ACHN (cell line): ENCODE measurements at places on chromosomes 3 and 15.
A peak's percentile ranks its signal among the peaks of the same experiment; 100 is the strongest.

DNA sequence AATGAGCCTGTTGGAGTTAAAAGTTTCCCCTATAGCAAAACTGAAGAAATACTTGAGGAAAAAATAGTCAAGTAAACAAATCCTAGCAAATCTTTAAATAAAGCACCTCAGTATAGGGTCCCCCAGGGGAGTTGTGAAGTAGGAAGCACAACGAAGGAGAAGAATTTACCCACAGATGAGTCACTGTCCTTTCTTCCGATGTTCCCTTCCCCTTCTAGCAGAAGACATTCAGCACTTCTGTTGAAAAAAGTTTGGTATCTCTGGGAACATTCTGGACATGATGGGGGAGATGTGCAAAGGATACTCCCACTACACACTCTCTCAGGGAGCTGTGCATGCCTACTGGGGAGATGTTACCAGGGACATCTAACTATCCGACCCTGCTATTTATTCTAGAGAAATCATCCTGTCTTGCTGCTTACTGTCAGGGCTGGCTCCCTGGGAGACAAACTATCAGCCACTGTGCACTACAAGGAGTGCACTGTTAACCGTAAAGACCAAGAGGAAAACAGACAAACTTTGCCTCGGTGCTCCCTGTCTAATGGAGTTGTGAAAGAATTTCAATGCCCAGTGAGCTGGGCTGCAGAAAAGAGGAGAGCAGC lies 93.8 kb downstream of the RFTN1 start:
- DNase-seq, result peak; percentile 4

- DNase-seq, result peak; percentile 65
These were observed 55.4 kb downstream of the PSMD6 start for GRCh38 chr3:63967675-63968611.

DNA sequence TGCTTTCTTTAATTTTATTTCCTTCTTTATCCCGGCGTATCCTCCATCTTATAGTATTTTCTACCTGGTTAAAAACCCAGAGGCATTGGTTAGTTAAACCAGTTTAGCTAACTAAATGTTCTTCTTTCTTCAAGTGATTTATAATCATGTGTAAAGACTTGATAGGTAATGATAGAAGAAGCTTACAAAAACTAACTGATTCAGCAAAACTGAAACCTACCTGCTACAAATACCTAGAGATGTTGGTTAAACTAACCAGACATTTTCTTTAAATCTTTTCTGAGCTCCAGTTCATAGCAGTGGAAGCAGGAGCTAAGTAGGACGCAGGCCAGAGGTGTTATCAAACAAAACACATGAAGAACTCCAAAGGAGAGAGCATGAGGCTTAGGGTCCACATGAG lies 44.8 kb downstream of the LEO1 start:
- no peak for DNase-seq

GRCh38 chr3:159859836-159860235 lies 128.8 kb upstream of the IL12A start:
- DNase-seq, result no peak

GRCh38 chr3:45610119-45610518 lies 15.6 kb downstream of the LIMD1 start:
- no peak for DNase-seq

GRCh38 chr15:76325704-76326103 lies 10.9 kb upstream of the ISL2 start:
- DNase-seq, result no peak

- no peak for DNase-seq
These were observed 22.2 kb upstream of the FBN1 start for GRCh38 chr15:48667701-48668100.

- DNase-seq, result no peak
These were observed 8.6 kb downstream of the NT5DC2 start for GRCh38 chr3:52524752-52525679.

DNA sequence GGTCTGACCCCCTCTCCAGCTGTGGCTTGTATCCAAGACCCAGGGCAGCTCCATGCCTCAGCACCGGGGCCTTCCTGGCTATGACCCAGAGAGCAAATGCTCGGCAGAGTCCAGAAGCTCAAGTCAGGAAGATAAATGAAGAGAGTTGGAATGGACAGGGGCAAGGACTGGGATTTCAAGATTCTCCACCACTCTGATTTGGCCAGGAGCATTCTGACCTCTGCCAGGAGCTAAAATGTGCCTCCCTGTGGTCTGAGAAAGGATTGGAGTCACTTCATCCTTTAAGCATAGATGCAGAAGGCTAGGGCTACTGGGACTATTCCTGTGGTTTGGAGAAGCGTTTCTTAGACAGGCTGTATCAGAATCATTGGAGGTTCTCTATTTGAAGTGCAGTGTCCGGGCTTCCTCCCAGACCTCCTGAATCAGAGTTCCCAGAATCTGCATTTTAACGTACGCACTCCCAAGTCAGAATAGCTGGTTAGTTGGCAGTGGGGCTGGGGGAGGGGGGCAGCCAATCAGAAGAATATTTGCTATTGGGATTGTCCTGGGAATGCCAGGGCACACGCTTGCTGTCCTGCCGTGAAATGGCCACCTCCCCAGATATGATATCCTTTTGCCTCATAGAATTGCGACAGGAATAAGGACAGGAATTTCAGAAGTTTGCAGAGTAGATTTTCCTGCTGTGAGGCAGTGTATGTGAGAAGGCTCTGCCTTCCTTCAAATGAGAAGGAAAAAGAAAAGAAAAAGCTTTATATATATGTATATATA lies 57.4 kb downstream of the HRH1 start:
- DNase-seq, result peak; percentile 24

GRCh38 chr3:9097495-9097894 lies 134.2 kb upstream of the RAD18 start:
- DNase-seq, result no peak

DNA sequence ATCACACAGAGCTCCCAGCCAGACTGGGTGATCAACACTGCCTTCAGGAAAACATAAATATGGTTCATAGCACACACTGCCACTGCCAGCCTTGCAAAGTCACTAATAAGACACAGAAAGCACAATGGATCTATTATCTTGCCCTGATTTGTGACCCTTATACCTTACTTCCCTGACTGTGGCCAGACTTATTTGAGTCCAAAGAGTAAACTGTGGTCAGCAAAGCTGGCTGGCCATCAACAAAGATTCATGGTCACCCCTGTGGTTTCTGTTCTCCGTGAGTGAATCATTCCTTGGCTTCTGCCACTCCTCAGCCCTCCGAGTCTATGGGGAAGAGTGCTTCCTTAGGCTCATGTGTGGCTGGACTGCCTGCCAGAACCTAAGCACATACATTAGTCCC lies 437.7 kb downstream of the RAP2B start:
- DNase-seq, result peak; percentile 80

GRCh38 chr3:55183201-55183600 lies 255.3 kb upstream of the LRTM1 start:
- no peak for DNase-seq

- DNase-seq, result no peak
These were observed 44.0 kb downstream of the PSMD6 start for GRCh38 chr3:63979093-63979885.

- no peak for DNase-seq
These were observed 47.8 kb downstream of the THBS1 start for GRCh38 chr15:39628546-39629257.

GRCh38 chr3:128469556-128469955 lies 2.9 kb upstream of the DNAJB8 start:
- no peak for DNase-seq
